Ammon's horn (tissue), 1 donor: ENCODE measurements at places on chromosomes 2 and 18.

DNA sequence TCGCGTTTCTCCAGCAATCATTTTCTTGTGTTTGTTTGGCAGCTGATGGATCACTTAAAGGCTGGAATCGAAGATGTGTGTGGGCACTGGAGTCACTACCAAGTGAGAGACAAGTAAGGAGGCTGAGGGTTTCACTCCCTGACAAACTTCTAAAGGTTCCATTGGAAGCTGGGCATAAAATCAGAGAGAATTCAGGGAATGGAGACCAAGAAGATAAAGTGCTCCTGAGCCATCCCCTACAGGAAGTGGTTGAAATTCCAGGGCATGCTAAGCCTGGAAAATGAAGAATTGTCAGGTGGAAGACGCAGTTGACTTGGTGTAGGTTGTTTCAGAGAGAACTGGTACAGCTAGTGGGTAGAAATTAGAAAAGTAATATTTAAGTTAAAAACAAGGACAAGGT, 39.1 kb downstream of the SLC9A4 start:
- no peak for DNase-seq

DNA sequence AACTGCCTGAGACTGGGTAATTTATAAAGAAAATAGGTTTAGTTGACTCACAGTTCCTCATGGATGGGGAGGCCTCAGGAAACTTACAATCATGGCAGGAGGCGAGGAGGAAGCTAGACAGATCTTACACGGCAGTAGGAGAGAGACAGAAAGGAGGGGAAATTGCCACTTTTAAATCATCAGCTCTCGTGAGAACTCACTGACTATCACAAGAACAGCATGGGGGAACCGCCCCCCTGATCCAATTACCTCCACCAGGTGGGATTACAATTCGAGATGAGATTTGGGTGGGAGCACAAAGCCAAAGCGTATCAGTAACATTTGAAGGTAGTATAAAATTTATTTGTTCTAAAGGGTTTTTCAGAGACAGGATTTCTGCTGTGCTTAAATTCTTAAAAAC, 5.4 kb downstream of the GALM start:
- DNase-seq = no peak

- DNase-seq = no peak
Measured at GRCh38 chr2:238077292-238077691, 16.5 kb downstream of the SCLY start.

DNA sequence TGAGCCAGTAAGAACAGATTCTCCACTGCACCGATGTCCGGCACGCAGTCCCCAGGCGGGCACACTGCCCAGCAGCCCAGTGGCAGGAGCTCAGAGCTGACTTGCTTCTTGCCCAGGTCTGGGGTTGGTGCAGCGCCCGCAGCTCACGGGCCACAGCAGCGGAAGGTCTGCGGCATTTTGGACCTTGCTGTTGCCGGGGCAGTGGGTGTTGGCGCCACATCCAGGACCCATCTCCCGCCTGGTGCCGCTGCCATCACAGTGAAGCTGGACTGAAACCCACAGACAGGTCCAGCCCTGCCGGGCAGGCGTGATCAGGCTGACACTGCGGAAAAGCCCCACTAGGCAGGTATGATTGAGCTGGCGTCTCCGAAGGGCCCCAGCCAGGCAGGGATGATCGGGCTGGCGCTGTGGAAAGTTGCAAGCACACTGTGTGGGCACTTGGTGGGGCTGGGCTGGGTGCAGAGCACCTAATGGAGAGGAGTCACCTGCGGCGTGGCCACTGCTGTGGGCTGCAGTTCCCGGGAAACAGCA, 75.5 kb downstream of the SLC66A2 start:
- DNase-seq = peak; percentile 24

- no peak for DNase-seq
Measured at GRCh38 chr2:238031751-238032150, 29.1 kb upstream of the SCLY start.

DNA sequence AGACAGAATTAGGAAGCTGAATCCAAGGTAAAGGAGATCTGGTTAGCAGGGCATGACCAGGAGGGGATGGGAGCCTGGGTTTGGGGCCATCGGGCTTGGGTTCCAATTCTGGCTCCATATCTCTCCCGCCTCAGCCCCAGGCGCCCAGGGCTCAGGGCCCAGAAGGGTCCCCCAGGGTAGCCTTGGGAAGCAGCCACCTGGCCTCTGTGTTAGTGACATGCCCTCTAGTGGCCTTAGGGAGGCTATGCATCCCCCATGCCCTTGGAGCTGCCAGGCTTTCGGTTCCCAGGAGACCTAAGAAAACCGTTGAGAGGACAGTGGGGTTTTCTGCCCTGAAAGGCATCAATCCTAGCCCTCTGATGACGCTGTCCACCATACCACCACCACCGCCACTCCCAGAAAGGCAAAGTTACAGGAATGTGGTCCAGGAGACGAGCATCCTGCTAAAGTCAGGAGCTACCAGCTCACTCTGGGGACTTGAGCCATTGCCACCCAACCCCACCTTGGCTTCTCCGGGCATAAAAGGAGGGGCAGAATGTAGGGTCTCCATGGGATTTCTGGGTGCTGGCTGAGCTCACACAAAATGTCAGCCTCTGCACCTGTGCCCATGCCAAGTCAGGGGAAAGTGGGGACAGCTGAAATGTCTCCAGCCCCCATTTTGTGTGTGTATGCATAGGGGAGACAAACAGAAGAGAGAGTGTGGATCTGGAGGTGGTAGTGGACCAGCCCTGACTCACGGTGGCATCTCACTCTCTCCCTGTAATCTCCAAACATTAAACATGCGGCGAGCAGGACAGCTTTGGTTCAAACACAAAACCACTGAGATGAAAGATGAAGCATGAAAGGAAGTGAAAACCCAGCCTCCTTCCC, 56.5 kb downstream of the EMX1 start:
- DNase-seq = peak; percentile 62

- no peak for DNase-seq
Measured at GRCh38 chr2:137881711-137882110, 82.6 kb upstream of the HNMT start.

- DNase-seq = no peak
Measured at GRCh38 chr2:1803217-1804110, 59.1 kb upstream of the PXDN start.

- no peak for DNase-seq
Measured at GRCh38 chr18:7666195-7666776, 99.2 kb downstream of the PTPRM start.

GRCh38 chr2:15334644-15335326, 226.3 kb downstream of the NBAS start:
- no peak for DNase-seq

DNA sequence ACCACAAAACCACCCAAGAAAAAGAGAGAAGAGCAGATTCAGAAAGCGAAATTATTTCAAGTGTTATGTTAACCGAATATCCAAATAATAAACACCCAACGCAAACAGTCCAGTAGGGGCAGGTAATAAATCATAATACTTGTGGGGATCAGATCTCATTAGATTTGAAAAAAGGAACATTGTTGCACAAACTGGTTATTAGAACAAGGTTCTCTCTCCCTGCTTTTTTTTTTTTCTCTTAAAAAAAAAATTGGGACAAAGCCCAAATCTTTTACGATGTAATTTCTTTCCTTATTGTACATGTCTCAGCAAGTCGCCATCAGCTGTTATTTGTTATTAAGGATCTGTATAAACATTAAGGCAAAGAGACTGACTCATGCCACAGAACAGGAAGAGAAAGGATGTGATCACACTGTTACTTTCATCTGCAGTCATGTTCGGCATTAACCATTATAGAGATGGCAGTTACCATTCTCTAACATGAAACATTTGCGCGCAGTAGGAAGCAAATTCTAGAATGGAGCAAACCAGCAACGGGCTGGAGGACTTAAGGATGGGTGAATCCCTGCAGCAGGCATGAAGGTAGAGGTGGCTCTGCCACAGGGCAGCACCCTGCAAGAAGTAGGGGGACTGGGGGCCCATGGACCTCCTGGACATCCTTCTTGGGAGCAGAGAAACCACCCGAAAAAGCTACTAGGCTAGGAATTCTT, 42.0 kb downstream of the EPHA4 start:
- no peak for DNase-seq

DNA sequence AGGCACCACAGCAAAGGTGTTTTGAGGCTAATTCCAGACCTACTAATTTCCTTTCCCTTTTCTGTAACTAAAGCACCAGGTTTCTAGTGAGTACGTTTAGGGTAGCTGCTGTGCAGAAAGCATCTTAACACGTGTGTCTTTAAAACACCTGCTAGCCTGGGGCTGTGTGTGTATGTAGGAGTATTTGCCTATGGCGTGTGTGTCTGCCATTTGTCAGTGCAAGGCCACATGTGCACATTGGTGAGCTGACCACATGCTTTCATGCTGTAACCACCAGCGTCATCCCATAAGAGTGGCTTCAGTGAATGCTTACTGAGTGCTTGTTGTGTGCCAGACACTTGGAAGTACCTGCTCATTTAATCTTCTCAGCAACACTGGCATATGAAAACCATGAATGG, 241.6 kb downstream of the SEPTIN10 start:
- DNase-seq = no peak

- DNase-seq = no peak
Measured at GRCh38 chr2:216490061-216490460, 8.6 kb upstream of the RPL37A start.

DNA sequence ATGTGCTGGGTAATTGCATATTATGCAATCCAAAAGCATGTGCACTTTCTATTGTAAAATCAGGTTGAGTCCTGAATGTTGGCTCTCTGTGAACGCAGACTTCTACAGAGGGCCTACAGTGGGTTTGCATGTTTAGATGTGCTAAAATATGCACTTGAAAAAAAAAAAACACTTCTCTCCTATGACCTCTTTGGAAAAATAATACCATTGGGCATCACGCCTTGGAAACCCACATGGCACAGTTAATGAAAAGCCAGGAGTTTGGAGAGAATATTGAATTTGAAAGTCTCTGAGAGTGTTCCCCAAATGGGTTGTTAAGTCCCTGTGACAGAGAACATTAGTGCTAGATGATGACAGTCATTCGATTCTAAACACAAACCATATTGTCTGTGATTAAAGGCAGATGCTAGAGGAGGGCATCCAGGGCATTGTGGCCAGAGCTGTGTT, 710.4 kb upstream of the PIK3C3 start:
- no peak for DNase-seq

DNA sequence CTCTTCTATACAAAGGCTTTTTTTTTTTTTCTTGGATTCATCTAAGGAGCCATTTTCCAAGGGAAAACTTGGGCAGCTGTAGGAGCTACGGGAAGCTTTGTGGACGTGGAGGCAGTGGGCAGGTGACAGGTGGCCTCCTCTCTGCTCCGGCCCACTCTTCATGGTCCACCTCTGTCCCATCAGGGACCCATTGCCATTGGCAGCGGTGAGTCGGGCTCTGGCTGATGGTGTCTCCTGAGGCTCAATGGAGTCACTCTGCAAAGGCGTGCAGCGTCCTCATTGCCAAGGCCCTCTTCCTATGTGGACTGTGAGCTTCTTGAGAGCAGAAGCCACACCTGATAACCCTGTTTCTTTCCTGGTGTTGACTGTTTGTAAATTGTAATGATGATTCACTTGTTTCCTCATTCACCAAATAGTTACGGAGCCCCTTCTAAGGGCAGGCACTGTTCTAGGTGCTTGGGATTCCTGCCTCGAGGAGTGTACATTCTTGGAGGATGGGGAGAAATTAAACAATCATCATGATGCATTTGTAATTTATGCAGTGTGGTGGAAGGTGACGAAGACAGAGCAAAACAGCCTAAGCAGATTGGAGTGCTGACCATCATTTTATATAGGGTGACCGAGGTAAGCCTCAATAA, 240.3 kb upstream of the HS6ST1 start:
- no peak for DNase-seq

- DNase-seq = no peak
Measured at GRCh38 chr2:104758199-104758620, 95.7 kb upstream of the POU3F3 start.

GRCh38 chr18:46711444-46711863, 45.4 kb downstream of the ST8SIA5 start:
- no peak for DNase-seq

DNA sequence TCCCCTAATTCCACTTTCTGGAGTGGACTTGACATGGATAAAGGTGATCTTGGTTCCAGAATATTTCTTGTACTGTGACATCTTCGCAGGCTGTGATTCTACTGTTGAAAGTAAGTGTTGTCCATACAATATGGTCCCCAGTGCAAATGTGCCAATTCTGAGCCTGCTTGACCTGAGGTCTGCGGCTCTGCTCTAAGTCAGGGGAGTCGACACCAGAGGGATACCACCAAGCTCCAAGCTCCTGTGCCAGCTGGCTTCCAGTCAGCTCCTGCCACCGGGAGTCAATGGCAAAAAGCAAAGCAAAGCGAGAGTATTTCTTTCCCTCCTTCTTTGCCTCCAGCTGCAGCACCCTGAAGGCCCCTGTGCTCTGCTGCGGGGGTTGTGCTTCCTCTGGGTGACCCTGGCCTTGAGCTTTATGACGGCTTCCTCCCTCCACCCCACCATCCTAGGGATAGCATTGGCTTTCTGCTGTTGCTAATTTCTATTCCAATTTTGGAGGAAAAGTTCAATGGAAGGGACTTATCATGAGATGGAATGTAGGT, 50.4 kb downstream of the SLC35F5 start:
- DNase-seq = no peak

DNA sequence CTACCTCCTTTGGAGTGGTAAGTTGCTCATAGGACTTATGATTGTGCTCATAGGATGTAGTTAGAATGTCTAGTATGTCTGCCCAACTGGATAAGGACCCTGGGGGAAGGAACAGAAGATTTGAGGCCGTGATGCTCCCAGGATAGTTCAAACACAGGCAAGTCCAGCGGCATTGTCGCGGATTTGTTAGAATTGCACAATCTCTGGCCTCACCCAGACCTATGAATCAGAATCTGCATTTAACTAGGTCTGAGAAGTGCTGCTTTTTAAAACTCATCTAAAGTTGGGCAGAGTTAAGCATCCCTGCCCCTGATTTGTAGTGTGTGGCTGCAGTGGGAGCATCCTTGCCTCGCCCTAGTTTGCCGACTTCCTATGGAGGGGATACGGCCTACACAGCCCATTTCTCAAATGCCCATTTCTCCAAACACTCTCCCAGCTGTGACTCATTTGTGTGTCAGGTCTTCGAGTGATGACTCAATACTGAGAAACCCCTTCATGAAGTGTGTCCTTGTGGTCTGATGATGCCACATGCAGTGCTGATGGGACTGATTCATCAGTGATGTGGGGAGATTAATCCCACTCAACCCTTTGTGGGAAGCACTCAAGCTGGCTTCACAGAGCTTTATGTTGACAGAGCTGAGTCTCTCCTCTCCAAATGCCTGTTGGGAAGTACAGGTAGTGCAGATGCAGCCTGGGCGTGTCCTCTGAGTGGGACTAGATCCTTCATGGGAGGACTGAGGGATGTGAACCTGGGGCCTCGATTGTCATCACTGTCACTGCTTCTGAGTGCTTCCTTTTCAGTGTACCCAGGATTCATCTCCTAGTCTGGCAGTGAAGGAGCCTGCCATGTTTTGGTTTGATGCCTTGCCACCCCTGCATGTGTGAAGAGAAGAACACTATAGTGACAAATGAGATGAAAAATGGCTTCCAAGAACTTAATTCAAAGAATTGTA, 18.7 kb downstream of the SMIM21 start:
- peak; percentile 22 for DNase-seq

- no peak for DNase-seq
Measured at GRCh38 chr2:118613737-118614136, 233.7 kb downstream of the EN1 start.
